ENCODE measurements at places on chromosomes 2 and 18.

- no peaks in the 10 kb centered on the region for H3K36me3 ChIP-seq
- DNase-seq = peak; percentile 10
- no peak overlapping the region for H3K4me3 ChIP-seq
- H3K27me3 ChIP-seq = no peaks in the 10 kb centered on the region
- H3K4me1 ChIP-seq = no peaks in the 10 kb centered on the region
Measured at GRCh38 chr2:166180951-166181812, 53.4 kb upstream of the SCN1A start.

GRCh38 chr2:145256551-145256950 lies 736.6 kb upstream of the ZEB2 start:
- no peaks in the 10 kb centered on the region for H3K27me3 ChIP-seq
- no peaks in the 10 kb centered on the region for H3K4me1 ChIP-seq
- no peaks in the 10 kb centered on the region for H3K36me3 ChIP-seq
- no peak overlapping the region for H3K4me3 ChIP-seq

- H3K4me1 ChIP-seq = no peaks in the 10 kb centered on the region
- H3K27ac ChIP-seq = no peak overlapping the region
- no peaks in the 10 kb centered on the region for H3K36me3 ChIP-seq
- H3K27me3 ChIP-seq = no peaks in the 10 kb centered on the region
Measured at GRCh38 chr2:103144837-103145236, 383.0 kb downstream of the TMEM182 start.

DNA sequence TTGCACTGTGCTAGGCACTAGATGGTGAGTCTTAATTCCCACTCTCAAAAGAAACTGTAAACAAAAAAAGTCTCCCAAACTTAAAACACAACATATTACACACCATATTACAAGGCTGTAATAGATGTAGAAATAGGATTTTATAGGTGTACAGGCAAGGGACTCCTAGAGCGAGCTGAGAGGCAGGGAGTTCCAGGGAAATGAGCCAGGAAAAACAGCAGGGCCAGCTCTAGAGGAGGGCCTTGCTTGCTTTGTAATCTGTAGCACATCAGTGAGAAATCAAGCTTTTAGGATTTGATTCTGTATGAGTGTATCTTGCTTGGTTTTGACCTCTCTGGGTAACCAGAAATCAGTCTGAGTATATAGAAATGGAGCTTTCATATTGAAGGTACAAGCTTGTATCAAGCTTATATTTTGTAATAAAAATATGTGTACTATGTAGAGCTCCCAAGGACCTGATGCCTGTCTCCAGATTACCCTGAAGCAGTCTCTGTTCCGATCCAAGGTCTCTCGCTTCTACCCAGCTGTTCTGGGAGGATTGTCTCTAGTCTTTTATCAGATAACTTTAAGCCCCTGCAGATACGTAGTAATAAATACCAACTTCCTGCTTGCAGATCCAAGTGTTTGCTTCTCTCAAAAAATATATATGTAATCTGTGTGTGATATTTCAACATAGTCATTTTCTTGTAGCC lies 73.0 kb downstream of the MYO1B start:
- no peak overlapping the region for H3K4me3 ChIP-seq
- peaks cover 2% of the 10 kb centered on the region for H3K4me1 ChIP-seq
- H3K27me3 ChIP-seq = no peaks in the 10 kb centered on the region
- no peaks in the 10 kb centered on the region for H3K36me3 ChIP-seq
- DNase-seq = no peak

DNA sequence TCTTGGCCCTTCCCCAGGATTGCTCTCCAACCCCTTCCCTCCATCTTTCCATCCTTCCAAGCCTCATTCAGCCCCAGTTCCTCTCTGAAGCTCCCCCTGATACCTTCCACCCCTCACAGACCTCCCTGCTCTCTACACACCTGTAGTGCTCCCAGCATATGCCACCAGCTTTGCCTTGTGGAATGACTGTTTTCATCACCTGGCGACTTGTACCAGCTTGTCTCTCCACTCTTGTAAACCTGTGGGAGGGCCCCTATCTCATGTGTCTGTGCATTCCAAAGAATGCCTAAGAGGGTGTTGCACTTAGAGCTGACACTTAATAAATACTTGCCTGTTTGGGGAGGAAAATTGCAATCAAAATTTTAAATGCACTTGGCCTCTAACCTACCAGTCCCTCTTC lies 198.7 kb downstream of the BCL11A start:
- H3K36me3 ChIP-seq = no peaks in the 10 kb centered on the region
- no peak for DNase-seq
- H3K4me3 ChIP-seq = no peak overlapping the region
- H3K4me1 ChIP-seq = no peaks in the 10 kb centered on the region

All from ovary (tissue), 10 donors.